HS-27A (cell line): ENCODE measurements at places on chromosomes 12 and 14.

DNA sequence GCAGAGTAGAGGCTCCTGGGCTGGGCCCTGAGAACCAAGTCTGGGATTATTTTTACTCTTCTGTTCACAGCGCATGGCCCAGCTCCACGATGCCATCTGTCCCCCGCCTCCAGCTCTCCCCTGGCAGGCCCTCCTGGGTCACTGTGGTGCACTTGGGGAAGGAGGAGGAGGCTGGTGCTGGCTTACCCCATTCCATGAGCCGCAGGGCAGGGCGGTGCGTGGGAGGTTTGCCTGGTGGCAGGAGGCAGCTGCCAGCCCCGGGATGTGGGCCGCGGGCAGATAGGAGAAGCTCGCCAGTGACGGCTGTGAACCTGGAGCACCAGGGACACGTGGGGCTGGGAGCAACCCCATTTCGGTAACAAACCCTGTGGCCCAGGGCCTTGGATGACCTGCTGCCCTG, 23.2 kb downstream of the TEAD4 start:
- no peak for DNase-seq

DNA sequence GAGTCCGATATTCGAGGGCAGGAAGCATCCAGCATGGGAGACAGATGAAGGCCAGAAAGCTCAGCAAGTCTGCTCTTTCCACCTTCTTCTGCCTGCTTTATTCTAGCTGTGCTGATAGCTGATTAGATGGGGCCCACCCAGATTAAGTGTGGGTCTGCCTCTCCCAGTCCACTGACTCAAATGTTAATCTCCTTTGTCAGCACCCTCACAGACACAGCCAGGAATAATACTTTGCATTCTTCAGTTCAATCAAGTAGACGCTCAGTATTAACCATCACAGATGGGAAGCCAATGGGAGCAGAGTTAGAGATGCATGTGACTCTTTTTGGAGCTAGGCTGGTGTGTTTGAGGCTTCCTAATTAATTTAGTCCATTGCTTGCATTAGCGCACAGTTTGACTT, 17.0 kb downstream of the C12orf75 start:
- no peak for DNase-seq

- no peak for DNase-seq
Measured at GRCh38 chr12:116529048-116529447, 30.1 kb upstream of the MAP1LC3B2 start.

DNA sequence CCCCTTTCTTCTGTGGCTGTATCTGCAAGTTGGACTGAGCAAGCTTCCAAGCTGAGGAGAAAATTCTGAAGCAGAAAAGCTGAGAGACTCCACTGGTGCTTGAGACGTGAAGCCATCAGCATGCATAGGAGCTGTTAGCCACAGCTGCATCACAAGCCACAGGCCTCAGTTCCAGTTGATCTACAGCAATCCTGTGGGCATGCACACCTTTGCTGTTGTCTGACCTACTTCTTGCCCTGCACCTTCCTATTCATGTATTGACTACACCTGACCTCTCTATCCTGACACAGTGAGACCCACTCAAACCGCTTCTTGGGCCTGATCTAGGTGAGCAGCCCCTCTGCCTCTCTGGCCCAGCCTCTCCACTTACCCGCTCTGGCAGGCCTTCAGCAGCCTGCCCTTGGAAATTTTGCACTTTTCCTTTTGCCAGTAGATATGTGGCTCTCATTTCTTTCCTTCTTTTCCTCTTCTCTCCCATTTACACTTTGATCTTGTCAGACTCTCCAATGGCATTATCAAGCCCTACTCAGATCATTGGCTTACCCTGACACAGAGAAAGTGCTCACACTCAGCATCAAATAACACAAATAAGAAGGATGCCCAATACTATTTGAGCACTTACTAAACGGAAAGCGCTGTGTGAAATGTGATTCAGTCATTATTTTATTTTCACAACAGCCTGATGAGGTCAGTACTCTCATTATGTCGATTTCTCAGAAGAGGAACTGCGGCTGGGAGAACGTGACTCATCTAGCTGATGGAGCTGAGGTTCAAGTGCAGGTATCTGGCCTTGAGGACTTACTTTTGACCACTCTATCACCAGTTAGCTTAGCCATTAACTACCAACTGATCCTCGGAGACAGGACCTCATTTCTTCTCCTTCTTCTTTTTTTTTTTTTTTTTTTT, 21.9 kb upstream of the PTGR2 start:
- DNase-seq = no peak

DNA sequence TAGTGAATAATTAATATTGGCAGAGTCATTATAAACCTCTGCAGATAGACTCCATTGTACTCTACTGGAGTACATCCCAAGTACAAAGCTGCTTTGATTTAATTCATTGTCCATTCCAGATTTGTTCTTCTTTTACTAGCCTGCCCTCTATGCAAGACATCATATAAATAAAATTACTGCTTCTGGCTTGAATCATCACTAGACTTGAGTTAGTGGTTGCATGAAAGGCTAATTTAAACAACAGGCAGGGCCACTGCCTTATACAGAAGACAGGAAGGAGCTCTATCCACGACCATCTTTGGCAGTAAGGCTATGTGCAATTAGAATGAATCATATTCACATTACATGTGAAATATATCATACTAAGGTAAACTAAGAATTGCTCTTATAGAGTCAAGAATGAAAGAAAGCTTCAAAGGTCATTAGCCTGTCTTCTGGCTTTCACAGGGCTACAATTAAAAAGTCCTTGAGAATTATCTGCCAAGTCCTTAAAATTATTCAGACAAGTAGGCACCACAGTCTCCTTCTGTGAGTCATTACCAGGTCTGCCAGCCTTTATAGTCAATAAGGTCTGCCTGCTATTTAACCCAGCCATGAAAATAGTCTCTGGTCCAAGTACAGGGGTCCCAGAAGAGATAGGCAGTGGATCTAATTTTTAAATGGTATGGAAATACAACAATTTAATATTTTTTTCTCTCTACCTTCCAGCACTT, 631.8 kb downstream of the TMTC2 start:
- DNase-seq = no peak

DNA sequence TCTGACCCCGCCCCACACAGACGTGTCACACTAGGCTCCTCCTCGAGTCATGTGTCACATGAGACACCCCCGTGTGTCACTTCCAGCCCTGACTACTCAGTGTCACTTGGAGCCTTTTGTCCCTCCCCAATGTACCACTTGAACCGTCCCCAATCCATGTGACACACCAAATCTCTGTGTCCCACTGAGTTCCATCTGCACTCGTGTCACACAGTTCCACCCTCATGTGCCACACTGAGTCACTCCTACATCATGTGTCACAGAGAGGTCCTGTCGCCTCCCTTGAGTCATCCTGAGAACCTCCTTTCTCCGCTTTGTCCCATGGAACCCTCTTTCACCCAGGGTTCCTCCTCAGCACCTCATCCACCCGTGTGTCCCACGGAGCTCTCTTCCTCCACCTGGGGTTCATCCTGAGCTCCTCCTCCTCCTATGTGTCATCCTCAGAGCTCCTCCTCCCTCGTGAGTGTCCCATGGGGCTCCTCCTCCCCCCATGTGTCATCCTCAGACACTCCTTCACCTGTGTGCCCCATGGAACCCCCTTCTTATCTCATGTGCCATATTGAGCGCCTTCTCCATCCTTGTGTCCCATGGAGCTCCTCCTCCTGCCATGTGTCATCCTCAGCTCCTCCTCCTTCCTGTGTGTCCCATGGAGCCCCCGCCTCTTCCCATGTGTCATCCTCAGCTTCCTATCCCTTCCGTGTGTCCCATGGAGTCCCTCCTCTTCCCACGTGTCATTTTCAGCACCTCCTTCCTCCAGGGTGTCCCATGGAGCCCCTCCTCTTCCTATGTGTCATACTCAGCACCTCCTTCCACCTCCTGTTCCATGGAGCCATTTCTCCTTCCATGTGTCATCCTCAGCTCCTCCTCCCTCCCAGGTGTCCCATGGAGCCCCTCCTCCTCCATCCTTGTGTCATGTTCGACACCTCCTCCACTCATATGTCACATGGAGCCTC, 32.0 kb downstream of the RTL1 start:
- no peak for DNase-seq

DNA sequence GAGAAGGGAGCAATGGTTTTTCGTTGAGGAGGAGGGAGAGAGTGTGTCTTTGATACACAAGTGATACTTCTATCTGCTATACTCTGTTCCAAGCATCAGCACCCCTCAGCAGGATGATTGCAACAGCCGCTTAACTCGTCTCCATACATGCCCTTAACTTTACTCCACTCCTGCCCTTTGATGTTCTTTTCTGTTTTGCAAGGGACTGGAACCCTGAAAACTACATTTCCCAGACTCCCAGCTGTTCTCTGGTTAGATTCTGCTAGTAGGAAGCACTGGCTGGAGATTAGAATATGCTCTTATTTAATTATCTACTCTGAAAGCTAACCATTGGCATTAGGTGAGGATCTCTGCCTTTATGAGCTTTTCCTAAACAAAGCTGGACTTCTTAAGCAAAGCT, 23.5 kb upstream of the CRADD start:
- no peak for DNase-seq

DNA sequence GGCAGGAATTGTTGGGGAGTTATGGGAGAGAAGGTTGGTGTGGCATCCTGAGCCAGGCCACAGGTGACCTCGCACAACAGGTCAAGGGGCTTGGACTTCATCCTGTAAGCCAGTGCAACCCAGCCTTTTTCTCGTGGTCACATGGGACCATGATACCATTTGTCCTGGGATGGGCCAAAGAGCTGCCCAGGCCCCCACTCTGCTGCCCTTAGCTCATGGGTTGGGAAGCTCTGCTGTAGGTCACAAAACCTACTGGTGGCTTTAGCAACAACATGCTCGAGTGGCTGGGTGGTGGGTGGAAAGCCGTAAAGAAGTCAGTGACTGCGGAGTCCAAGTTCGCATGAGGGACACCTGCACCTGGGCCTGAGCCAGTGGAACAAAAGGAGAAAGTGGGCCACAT, 4.6 kb downstream of the CLMN start:
- no peak for DNase-seq

DNA sequence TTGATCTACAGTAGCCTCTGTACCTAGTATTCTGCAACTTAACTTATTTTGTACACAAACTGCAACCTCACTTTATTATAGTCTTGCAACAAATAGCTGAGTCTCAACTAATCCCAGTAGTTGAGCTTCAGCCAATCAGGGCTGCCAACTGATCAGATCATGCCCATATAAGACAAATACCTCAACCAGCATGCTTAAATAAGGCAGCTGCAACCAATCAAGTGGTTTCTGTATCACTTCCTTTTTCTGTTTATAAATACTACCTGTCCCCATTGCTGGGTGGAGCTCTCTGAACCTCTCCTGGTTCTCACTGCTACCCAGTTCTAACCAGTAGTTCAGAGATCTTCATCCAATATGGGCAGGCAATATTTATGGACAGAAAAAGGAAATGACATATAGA, 248.5 kb upstream of the FBXO33 start:
- no peak for DNase-seq

DNA sequence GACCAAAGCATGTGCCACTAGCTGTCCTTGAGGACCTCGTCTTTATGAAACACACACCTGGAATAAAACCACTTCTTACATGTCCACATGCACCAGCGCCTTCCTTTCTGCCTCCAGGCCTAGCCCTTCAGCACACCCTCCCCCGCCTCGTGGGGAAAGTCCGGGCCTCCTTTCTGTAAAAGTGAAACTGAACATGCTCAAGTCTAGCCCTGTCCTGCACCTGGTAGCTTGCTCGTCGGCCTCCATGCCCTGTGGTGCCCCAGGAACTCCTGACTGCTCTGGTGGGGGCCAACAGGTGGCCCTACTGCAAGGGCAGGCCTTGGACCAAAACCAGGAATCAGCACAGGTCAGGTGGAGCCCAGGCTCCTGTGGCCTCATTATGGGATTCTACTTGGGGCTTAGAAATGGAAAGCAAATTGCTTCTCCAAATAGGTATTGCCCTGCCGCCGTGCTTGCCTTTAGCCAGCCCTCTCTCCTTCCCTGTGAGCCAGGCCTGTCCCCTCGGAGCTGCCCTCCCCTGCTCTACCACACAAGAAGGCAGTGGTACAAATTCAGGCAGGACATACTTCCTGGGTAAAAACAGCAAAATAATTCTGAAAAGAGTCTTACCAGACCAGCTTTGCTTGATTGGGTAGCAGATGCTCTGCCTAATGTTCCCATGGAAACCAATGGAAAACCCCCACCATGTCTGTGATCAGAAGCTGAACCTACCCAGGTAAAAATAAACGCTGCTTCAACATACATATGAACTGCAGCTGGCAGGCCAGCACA, 43.5 kb downstream of the ERH start:
- no peak for DNase-seq

DNA sequence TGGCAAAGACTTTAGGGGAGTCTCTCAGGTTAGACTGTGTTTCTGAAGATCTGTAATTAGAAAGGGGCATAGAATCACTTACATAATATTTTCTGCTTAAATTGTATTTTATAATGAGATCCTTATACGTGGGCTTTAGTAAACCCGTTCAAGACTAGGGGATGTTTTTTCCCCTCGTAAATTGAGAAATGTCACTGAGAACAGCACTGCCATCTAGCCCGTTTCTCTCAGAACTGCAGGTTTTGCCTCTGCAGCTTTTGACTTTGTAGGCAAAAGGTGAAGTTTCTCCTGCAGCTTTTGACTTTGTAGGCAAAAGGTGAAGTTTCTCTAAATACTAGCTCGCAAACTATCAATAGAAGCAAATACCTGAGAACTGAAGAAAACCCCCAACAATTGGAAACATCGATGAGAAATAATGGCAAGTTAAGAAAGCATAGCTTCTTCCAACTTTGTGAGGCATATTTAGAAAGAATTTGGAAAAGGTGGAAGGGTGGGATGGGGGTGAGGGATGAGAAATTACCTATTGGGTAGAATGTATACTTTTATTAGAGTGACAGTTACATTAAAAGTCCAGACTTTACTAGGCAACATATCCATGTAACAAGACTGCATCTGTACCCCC, 9.9 kb upstream of the ASPG start:
- DNase-seq = no peak

DNA sequence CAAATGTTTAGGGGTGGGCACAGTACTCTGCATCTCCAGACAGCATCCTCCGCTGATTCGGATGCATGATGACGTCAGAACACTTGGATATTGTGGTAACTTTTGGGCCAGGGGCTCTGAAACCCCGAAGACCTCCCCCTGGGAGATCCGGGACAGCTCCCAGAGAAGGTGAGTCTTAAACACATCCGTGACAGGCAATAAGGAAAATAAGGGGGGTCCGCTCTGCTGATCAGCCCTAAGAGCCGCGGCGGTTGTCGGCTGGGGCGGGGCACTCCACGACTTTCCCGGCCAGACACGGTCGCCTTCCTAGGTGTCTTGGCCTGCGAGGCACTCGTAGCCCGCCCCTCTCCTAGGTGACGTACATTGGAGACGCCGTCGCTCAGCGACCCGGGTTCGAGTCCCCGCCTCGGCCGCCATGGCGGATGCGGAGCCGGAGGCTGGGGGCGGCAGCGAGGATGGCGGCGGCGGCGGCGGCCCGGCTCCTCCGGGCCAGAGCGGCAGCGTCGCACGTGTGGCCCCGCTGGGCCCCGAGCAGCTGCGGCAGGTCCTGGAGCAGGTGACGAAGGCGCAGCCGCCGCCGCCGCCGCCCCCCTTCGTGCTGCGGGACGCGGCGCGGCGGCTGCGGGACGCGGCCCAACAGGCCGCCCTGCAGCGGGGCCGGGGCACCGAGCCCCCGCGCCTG, at the start of gene ZNF839:
Gene ZNF839 (plus strand): TSS at position 396 of the 682 bp plus-strand sequence. CDS start 20 bp downstream, at position 416.
- DNase-seq = no peak

- DNase-seq = no peak
Measured at GRCh38 chr14:32835924-32836323, 102.8 kb upstream of the NPAS3 start.
